Psoas muscle (tissue), 8 donors: ENCODE measurements at places on chromosomes 13 and 19.

- DNase-seq = no peak
These were observed 29.1 kb downstream of the CUL4A start for GRCh38 chr13:113238536-113238935.

DNA sequence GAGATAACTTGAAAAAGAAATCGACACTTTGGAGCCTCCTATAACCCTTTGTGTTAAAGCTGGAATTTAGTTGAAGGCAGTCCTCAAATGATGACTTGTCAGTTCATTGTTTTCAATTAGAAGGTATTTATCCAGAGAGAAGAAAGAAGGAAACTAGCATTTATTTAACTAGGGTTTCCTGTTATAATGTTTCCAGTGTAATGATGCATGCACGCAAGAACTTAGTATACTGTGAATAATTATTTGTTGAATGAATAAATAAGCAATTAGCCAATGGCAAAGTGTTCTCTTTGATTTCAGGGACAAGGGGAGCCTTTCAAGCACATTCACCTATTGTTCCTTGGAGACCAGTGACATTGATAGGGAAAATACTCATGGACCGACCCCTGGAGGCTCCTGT lies 307.4 kb downstream of the KLF5 start:
- DNase-seq = no peak

DNA sequence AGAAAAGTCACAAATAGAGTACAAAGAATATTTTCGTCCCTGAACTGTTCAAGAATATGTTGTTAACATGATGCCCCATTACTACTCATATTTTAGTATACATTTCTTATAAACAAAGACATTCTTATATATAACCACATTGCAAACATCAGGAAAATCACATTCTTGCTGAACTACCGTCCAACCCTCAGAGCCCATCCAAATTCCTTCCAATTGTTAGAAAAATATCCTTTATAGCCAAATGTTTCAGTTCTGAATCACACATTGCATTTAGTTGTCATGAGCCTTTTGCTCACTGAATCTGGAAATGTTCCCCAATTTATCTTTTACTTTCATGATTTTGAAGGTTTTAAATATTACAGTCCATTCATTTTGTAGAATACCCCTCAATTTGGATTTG lies 467.8 kb upstream of the ARGLU1 start:
- no peak for DNase-seq

GRCh38 chr19:54888239-54888638 lies 14.2 kb downstream of the FCAR start:
- no peak for DNase-seq
